ENCODE measurements at places on chromosomes 16 and 17.

GRCh38 chr17:36949461-36949927 is 740 bp downstream of the AATF start:
- no peak for DNase-seq

DNA sequence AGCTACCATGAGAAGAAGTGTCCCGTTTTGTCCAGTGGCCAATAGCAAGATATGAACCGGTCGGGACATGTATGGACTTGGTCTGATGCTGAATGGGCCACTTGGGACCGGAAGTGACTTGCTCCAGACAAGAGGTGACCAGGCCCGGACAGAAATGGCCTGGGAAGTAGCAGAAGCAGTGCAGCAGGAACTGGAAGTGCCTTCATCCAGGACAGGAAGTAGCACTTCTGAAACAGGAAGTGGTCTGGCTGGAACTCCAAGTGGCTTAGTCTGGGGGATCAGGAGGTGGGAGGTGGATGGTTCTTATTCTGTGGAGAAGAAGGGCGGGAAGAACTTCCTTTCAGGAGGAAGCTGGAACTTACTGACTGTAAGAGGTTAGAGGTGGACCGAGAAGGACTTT is 5.3 kb downstream of the EFNB3 start:
- no peak for DNase-seq

DNA sequence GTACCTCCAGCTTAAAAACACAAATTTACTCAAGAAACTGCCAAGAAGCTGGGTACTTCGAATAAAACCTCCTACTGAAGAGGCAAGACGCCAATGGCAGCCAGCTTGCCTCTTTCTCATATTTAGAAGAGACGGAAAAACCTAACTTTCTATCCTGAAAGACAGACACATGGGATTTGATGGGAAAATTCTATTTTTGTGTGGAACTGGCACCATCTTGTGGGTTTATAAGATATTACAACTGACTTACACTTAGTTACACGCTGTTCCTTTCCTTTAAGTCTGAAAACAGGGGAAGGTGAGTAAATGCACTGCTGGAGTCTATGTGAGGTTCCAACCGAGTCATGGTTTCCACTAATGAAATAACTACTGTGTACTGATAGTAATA is 10.3 kb downstream of the ZNF18 start:
- DNase-seq: no peak

DNA sequence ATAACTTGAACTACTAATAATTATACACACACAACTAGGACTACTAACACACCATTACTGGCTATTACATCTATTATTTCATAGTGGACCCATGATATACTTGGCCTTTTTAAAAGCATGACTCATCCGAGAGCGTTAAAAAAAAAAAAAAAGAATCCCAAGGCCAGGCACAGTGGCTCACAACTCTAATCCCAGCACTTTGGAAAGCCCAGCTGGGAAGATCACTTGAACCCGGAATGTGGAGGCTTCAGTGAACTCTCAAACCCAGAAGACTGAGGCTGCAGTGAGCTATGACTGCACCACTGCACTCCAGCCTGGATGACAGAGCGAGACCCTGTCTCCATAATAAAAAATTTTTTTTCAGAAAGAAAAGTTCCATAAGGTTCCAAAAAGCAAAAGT is 3.1 kb downstream of the GLG1 start:
- no peak for DNase-seq

GRCh38 chr16:51197953-51198748 is 47.1 kb upstream of the SALL1 start:
- no peak for DNase-seq

DNA sequence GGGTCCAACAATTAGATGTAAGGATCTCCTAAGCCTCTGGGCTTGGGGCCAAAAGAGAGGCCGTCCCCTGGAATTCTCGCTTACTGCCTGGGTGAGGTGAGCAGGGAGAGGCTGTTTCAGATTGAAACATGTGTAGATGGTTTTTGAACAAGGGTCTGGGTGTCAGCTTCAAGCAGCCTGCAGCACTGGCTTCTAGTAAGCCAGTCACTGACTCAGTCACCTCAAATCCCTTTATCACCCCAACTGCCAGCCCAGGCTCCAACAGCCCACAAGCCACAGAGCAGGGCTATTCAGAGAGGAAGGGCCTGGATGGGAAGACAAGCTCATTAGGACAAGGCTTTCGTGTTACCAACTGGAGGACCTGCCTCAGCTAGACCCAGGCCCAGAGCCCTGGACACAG is 180.2 kb downstream of the CCT6B start:
- no peak for DNase-seq

GRCh38 chr16:87582216-87582965 is 19.9 kb upstream of the JPH3 start:
- DNase-seq: peak; percentile 25

DNA sequence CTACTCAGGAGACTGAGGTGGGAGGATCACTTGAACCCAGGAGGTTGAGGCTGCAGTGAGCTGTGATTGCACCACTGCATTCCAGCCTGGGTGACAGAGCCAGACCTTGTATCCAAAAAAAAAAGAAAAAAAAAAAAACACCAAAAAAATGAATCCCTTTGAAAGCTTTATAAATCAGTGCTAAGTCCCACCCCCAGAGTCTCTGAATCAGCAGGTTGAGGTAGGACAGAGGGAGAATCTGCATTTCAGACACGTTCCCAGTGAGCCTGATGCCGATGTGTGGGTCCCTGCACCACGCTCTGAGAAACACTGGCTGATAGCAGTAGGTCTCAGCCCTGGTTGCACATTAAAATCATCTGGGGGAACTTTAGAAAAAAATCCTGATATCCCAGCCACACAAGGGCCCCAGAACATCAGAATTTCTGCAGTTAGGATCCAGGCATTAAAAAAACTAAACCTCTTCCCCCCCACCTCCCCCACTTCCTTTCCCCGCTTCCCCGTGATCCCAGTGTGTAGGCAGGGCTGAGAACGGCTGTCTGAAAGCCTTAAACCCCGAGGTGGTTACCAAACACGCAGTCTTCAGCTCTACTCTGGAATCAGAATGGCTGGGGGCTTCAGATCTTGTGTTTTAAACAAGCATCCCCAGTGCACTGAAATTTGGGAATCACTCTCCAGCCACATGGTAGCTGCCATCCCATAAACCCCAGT is 27.3 kb upstream of the GPRC5B start:
- DNase-seq: no peak

DNA sequence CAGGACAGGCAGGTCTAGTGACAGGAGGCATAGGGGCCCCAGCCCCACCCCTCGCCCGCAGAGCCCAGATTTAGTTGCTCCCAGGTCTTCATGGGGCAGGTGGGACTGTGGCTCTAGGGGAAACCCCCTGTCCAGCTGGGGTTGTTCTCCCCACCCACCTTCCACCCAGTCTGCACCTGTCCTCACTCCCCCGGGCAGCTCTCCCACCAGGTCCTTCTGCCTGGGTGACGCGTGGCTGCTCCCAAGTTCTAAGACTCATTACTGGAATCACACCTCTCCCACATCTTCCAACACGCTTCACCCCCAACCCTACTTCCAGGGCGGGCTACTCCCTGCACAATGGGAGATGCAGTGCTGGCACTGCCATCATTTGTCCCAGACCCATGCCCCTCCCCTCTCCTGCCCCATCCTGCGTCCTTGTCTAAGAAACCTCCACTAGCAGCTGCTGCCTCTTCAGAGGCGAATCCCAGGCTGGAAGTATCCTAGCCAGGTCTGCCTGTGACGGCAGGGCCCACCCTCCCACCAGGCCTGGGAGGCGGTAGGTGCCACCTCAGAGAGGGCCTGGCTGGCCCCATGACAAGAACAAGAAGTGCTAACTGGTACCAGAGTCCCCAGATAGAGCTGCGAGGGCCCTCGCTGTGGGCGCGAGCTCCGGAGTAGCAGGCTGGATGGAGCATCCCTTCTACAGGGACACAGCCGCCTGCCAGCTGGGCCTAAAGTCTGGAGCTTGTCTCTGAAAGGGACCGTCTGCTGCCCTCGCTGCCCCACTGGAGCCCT is 22.8 kb downstream of the GRIN2C start:
- no peak for DNase-seq

- DNase-seq: peak; percentile 64
Observed at GRCh38 chr16:2500918-2501750, 12.6 kb upstream of the ATP6V0C start.

- DNase-seq: no peak
Observed at GRCh38 chr17:66203274-66204015, 11.5 kb upstream of the CEP112 start.

DNA sequence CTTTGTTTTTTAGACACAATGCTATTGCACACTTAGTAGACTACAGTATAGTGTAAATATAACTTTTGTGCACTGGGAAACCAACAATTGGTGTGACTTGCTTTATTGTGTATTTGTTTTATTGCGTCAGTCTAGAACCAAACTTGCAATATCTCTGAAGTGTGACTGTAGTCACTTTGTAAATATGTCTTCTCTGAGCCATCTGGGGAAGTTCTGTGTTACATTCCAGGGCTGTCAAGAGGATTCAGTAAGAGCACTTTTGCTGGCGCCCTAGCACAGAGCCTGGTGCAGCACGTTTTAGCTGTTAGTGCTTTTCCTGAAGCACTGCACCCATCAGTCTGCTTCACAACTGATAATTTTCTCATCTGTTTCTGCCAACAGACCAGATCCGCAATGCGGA is 73.2 kb downstream of the NT5M start:
- no peak for DNase-seq

GRCh38 chr16:85028685-85029407 is 1.3 kb downstream of the KIAA0513 start:
- DNase-seq: no peak

DNA sequence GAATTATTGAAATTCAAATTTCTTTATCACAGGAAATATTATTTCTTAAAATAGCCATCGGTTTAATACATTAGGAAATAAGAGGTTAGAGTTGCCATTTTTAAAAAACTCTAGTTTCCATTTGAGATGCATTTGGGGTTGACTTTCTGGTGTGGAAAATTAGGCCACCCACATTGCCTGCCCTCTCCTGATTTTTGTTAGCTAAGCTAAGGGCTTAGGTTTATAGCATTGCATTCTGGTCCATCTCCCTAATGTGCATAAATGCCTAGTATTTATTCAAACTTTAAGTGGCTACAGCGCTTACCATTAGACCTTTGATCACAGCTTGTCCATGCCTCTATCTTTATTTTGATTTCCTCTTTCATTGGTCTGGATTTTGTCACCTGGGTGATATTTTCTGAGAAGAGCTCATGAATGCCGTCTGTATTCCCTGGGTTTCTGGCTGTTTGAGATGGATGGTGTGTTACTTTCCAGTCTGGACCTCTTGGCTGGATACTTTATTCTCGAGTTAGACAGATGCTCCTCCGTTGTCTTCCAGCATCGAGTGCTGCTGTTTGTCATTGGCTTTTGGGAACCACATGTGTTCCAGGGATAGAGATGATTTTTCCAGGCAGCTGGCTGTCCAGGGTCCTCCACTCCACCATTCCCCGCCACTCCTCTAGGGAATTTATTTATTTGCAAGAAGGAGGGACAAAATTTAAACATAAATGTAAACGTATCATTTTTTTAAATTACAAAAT is 120.3 kb downstream of the KATNIP start:
- no peak for DNase-seq

DNA sequence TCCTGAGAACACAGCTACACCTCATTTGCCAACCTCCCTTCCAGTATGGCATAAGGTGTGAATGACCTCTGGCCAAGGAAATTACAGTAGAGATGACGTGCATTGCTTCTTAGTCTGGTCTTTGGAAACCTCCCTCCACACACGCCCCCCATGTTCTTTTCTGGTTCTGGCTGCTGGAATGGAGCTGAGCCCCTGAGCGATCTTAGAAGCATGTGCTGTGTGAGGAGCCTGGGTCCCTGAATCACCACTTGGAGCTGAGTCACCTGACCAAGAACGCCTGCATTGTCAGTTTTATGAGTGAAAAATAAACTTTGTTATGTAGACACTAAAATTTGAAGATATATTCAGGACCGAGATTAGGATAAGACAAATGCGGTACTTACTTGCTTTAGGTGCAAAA is 51.4 kb downstream of the HS3ST3A1 start:
- no peak for DNase-seq

- DNase-seq: no peak
Observed at GRCh38 chr17:76672270-76672851, 28.8 kb upstream of the ST6GALNAC1 start.

DNA sequence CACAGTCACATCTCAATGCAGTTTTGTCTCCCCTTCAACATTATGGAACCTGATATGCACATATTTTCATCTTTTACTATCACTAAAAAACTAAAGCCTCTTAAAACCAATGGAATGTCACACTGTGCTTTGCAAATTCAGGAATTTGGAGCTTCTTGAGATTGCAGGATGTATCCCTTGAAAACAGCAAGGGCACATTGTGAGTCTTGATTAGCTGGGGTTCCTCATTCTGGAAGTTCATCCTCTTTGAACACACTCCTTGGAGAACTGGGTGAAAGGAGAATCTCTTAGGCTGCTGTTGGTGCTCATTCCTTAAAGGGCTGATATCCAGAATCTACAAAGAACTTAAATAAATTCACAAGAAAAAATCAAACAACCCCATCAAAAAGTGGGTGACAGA is 21.1 kb upstream of the MYOCD start:
- no peak for DNase-seq

DNA sequence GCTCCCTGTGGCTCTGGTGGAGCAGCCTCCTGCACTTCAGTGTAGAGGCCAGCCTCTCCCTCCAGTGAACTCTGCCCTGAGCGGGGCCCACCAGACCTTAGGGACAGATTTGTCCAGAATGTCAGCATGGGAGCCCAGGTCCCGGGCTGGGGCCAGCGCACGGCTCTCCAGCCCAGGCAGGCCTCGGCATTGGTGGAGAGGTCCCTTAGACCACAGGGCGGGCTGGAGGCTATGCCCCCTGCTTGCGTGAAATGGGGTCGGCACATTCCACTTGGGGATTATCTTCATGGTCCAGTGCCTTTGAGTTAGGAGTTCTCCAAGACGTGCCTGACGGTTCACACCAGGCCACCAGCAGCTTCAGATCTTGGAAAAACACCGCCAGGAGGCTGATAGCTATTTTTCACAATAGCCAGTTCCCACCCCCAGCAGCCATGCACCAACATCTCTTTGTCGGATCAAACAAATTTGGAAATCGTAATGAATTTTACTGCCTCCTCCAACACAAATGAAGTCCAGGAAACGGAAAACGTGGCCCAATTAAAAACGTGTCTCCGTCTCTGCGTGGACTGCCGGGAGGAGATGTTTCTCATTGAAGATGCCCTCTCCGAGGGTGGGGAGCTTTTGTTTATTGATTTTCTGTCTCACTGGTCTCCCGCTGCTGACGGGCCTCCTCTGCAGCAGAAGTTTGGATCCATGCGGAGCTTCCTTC is 110.0 kb upstream of the CIBAR2 start:
- DNase-seq: no peak

- DNase-seq: no peak
Observed at GRCh38 chr17:83053739-83054451, 25.5 kb upstream of the METRNL start.

DNA sequence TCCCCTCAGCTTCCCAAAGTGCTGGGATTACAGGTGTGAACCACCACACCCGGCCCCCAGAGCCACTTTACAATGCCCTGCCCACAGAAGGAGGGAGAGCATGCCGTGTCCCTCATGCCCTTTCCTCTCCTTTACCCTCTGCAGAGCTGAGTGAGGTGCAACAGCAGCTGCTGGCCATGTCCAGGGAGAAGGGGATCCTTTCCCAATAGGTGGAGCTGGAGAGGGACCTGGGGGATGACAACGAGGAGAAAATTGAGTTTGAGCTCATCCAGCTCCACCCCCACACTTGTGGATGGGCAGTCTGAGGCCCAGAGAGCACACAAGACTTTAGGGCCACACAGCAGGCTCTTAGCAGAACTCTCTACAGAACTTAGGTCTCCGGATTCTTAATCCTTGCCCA is 7.9 kb upstream of the GSDMA start:
- DNase-seq: no peak

- DNase-seq: no peak
Observed at GRCh38 chr16:77191259-77191969, 424 bp downstream of the MON1B start.

GRCh38 chr16:21608639-21609328 is 9.4 kb downstream of the METTL9 start:
- no peak for DNase-seq
